ENCODE measurements at places on chromosomes 1 and 21.

DNA sequence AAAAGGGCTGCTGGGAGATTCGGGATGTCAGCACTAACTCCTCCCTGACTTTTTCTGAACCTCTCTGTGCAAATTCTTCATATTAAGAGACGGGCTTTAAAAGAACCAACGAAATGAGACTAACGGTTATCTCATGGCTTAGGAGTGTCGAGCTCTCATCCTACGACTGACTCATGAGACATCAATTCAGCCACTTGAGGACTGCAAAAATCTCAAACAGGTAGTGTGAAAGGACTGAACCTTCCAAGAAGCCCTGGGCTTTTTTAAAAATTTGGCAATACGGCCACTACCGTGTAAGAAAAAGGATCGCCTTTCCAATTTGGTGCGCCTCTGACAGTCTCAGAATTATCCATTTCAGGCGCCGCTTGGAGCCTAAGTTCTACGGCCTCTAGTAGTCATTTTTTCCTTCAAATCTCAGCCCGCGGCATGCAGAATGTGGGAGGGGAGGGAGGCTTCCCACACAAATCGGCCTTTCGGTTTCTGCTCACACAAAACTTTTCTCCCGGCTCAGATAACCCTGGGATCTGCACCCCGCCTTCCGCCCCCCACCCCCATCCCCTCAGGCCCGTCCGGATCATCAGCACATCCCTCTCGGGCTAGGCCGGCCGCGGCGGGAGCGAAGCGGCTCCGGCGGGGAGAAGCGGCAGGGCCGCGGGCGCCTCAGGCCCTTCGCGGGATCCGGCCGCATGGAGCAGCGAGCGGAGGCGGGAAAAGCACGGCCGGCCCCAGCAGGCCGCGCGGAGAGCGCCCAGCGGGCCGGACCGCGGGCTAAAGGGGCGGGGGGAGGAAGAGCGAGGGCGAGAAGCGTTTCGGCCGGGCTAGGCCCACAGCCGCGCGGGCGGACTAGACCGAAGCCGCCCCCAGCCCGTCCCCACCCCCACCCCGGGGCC, 618 bp downstream of the HNRNPR start:
- DNase-seq: peak; percentile 31

- DNase-seq: no peak
Observed at GRCh38 chr1:155064832-155065429, 1.4 kb downstream of the EFNA4 start.

- no peak for DNase-seq
Observed at GRCh38 chr1:5640845-5641244, 351.4 kb downstream of the NPHP4 start.

DNA sequence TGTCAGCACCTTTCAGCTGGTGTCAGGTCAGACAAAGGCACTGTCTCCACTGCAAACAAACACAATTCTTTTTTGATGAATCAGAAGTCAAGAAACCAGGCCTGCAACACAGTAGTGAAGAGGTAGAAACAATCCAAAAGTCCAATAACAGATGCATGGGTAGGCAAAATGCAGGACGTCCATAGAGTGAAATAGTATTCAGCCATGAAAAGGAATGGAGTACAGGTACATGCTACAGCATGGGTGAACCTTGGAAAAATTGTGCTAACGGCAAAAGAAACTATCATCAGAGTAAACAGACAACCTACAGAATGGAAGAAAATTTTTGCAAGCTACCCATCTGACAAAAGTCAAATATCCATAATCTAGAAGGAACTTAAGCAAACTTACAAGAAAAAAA, 26.2 kb upstream of the ZBTB21 start:
- no peak for DNase-seq

GRCh38 chr1:112893288-112894009, 62.5 kb downstream of the SLC16A1 start:
- DNase-seq: no peak

Data from AG04449 (cell line).